Stimulated activated CD8-positive, alpha-beta memory T cell treated with anti-CD3 and anti-CD28 coated beads, Interleukin-4, amount 100 ng/mL, for 1 hour (primary cell): ENCODE measurements at places on chromosomes 13 and 19.

DNA sequence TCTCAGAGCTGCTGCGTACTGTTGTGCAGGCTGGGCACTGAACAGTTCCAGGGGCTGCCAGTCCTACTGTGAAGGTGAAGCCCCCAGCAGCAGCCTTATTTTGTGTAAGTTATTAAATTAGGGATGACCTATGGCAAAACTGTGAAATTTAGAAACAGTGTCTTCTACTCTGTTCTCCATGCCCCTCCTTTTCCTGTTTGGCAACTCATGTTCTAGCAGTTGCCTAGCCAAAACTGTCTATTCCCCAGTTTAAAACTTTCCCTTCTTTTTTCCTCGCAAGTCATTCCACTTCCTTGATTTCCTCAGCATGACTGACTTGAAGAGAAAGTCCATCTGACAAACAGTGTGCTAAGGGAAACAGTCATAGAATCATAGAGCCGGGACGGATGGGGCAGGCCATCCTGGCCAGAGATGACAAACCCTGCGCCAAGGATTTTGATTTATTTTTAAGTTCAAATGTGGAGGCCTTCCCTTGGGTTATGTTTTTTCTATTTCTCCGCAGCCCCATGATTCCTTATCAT is 78.1 kb upstream of the OLFM4 start:
- no peak for DNase-seq

GRCh38 chr13:72788831-72789230 is 6.9 kb downstream of the PIBF1 start:
- DNase-seq: no peak

GRCh38 chr13:48029859-48030258 is 7.7 kb upstream of the NUDT15 start:
- DNase-seq: no peak

DNA sequence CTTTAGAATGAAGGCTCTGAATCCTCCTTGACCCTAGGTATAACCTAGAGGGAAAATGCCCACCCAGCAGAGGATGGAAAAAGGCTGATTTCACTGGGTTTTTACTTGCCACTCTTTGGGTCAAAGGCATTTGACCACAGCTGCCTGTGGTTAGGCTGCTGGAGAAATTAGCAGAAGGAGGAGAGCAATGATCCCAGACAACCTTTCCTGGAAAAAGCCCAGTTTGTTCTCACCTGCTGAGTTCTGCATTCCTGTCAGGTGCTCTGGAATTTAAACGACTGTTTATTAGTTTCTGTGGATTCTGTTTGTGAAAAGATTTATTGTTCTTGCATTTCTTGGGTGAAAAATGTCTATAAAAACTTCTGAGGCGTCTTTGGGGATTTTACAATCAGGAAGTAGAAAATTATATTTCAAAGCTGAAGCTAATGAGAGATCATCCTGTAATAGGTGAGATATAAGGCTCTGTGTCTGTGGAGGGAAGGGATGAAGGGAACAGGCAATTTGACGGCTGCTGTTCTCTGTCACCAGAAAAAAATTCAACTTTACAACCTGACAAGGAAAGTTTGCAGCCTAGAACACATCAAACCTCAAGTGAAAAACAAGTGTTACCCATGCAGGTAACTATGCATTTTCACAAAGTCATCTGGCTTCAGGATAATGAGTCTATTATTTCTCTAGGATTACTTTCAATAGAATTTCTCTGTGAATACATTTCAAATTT is 519.7 kb downstream of the DIAPH3 start:
- DNase-seq: no peak

GRCh38 chr13:57629821-57630235 is 1.7 kb upstream of the PCDH17 start:
- DNase-seq: no peak

GRCh38 chr13:36673352-36673751 is 468 bp upstream of the SERTM1 start:
- DNase-seq: no peak
